ENCODE measurements at places on chromosomes 2 and 18.

DNA sequence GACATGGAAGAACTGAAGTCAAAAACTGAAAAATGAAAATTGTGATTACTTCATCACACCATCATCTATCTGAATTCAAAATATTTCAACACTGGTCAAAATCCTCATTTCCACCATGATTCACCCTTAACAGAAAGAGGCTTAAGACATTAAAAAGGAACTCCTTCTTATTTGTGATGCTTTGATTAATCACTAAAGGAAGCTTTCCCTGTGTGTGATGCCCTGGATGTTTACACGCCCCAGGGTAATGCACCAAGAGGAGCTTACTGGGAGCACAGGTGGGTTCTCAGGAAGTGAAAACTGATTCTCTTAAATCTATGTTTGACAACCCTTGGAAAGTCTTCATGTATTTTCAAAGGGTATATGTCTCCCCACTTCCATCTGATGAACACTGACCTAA is 11.5 kb downstream of the GRB14 start:
- no peak for DNase-seq

DNA sequence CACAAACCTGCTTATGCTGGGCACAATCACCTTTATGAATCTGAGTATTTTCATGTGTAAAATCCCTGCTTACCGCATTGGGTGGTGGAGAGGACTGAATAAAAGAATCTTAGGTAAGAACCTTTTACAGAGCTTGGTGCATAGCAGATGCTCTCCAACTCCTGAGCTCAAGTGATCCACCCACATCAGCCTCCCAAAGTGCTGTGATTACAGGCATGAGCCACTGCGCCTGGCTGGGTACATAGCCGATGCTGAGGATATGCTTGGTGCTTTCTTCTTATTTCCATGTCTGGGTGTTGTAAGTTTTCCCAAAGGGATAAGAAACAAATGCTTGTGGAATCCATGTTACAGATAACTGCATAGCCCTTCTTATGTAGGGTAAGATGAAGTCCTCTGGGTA is 244.3 kb upstream of the PXDN start:
- DNase-seq, result no peak

DNA sequence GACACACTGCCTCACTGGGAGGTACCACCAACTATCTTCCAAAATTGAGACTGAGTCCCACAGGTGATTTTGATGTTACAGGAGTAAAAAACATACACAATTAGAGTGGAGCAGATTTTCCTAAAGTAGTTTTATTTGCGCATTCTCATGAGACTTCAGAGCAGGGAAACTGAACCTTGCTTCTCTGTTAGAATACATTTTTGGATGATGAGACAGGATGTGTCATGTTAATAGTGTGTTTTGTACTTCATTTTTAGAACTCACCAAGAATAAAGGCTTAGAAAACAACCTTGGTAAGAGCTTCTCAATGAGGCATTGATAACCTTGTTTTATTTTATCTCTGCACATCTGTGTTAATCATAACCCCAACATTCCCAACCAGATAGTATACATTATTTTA is 310.2 kb upstream of the GALNT5 start:
- DNase-seq, result no peak

DNA sequence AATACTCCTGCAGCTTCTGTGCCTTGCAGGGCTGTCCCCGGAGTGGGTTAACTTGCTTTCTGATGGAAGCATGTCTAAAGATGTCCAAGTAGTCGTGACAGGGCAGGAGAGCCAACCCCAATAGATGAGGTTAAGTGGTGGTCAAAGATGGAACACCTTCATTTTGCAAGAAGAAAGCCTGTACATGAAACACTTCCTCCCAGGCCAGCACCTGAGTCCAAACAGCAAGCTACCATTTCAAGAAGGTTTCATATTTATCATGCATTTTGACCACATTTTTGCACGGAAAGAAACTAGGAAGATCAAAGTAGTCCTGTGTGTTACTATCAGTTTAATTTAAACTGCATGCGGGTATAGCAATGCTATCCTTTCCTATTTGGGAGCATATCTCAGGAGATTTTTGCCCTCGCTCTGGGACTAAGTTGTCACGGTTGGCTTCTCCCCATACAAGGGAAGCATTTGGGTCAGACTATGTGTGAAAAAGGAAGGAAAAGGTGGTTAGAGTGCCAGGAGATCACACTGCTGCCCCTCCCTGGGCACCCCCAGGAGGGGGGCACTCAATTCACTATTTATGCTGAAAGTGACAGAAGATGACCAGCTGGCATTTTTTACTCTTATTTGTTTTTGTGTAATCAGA is 187.6 kb downstream of the ZNF521 start:
- DNase-seq, result no peak

DNA sequence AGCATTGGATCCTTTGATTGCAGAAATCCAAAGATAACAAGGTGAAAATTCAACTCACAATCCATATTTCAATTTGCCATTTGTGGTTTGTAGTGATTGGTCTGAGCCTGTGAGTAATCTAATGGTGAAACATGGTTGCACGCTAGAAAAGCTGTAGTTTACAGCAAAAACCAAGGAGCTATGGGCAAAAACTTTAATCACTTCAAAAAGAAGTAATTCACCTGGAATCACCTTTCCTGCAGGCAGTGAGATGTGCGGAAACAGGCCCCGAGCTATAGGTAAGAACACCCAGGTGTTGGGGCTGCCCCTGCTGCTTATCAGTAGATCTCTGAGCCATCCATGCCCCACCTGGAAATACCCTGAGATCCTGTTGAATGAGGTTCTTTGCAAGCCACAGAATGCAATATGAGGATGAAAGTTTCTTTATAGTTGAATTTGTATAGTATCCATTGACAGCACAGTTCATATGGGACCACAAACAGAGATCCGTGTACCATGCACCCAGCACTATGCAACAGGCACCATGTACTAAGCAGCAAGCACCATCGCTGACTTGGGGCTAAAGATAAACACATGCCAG is 208.2 kb downstream of the SPP2 start:
- DNase-seq, result peak; percentile 38

GRCh38 chr2:23452853-23453420 is 68.0 kb downstream of the KLHL29 start:
- no peak for DNase-seq

DNA sequence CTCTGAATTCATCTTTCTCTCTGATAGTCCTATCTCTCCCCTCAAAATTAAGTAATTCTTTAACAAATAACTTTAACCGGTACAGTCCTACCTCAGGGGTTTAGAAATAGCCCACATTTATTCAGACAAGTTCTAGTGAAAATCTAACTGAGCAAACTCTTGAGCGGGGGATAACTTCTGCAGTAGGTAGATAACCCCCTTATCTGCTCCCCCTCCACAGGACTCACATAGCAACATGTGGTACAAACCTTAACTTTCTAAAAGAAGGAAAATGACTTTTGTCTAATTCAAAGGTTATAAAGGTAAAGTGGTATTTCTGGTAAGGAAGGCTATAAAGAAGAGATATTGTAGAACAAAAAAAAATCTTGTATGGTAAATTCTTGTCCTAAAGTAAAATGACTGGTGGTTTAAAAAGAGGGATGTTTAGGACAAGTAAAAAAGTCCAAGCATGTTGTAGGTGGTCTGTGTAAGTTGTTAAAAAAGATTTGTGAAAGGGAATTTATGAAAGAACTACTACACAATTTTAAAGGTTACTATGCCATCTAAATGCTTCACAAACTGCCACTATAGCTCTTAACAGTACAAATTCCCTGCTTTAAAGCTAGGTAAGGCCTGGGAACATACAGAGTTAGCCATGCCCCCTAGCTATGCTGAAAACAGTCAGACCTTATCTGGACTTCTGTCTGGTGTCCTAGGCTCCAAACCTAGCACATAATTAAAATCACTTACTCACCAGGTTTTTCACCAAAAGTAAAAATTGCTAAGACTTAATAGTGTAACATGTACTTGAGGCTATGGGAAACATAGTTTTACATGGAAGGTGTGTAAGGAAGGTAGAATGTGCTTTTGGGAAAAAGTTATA is 8.1 kb upstream of the RPIA start:
- no peak for DNase-seq

DNA sequence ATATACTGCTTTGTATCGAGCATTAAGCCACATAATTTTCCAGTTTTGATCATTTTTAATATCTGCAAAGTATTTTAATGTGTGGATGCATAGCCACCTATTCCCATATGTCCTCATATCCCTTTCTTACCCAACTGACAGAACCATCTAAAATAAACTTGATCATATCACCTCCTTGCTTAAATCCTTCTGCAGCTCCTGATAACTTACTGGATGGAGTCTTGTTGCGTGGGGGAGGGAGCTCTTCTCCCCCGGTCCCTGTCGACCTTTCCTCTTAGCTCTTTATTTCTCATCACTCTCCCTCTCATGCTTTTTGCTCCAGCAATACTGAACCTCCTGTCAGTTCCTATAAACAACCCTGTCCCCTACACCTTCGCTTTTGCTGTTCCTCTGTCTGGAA is 18.7 kb downstream of the TMEM178A start:
- no peak for DNase-seq

GRCh38 chr2:210616074-210616473 is 59.7 kb downstream of the CPS1 start:
- DNase-seq, result no peak

DNA sequence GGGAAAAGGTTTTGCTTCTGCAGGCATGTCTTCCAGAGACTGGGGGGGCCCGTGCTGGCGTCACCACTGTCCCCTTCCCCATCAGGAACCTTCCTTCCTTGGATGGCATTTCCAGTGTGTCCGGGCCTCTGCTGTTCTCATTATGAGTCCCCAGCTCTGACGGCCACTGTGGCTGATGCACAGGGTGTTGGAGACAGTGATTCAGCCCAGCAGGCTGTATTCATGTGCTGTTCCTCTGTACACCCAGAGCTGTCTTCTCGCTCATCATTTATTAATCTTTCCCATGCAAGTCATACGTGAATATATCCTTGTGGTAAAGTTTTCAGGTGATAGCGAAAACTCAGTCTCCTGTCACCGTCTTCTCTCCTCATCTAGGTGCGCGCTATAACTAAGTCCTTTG is 57.7 kb downstream of the ASAP2 start:
- DNase-seq, result no peak

DNA sequence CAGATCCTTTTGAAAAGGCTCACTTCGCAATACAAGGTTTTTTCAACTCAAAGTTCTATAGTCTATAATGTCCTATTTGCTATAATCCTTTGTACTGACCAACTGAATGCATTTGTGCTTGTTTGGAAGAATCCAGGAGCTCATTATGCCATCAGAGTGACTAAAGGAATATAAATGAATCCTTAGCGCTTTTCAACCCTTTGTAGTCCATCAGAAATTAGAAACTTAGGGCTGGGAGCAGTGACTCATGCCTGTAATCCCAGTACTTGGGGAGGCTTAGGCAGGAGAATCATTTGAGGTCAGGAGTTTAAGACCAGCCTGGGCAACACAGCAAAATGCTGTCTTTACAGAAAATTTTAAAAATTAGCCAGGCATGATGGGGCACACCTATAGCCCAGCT is 330.2 kb upstream of the CHAC2 start:
- no peak for DNase-seq

DNA sequence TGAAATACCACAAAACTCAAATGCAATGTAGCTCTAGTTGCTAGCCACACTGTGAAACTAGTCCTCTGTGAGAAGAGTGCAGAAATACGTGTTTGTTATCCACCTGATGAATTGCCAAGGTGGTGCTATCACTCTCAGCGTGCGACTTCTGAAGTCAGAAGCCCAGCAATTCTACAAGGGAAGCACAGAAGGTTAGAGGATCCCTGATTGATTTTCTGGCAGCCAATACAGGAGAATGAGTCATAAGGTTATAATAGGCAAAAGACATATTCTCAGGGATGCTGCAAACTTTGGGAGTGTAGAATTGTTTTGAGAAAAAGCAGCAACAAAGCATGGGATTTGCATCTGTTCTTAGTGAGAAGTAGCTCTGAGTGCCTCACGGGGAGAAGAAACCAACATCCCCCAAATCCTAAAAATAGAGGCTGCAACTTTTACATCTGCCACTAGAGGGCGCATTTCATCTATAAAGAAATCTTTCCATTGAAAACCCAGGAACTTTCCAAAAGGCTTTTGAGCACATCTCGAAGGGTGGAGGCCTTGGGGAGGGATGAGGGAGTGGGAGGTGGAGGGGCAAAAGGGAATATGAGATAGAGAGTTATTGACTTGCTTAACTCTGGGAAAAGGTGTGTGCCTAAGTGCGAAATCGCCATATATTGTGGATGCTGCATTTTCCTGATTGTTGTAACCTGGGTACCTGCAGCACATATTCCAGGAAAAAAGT is 78.0 kb downstream of the TMEM182 start:
- DNase-seq, result peak; percentile 24

GRCh38 chr18:25531207-25531606 is 179.2 kb upstream of the ZNF521 start:
- no peak for DNase-seq

DNA sequence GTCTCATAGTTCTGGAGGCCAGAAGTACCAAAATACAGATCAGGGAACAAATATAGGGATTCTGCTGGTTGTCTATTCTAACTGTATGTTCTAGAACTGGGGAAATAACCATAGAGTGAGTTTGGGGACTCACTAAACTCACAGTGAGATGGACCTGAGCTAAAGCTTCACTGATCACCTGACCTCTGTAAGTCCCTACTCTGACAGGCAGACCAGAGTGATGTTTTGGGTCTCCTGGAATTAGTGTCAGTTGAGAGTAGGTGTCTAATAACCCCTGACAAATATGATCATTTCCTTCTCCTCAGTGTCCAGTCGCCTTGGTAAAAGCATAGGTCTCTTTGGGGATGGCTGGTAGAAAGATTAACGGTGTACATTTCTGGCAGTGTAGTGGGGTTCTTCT is 14.2 kb downstream of the PIKFYVE start:
- DNase-seq, result no peak

- no peak for DNase-seq
Measured at GRCh38 chr2:28430377-28430765, 37.7 kb downstream of the FOSL2 start.

- DNase-seq, result peak; percentile 14
Measured at GRCh38 chr18:58225101-58225500, 181.1 kb downstream of the NEDD4L start.

- DNase-seq, result no peak
Measured at GRCh38 chr2:79792090-79792489, 279.2 kb downstream of the CTNNA2 start.

GRCh38 chr2:36482576-36483214 is 115.3 kb downstream of the FEZ2 start:
- peak; percentile 37 for DNase-seq

GRCh38 chr18:5630057-5630899 is 86.5 kb upstream of the EPB41L3 start:
- DNase-seq, result peak; percentile 54

- no peak for DNase-seq
Measured at GRCh38 chr2:119010336-119010735, 68.3 kb downstream of the MARCO start.

- DNase-seq, result no peak
Measured at GRCh38 chr2:128523457-128523856, 204.8 kb upstream of the HS6ST1 start.

DNA sequence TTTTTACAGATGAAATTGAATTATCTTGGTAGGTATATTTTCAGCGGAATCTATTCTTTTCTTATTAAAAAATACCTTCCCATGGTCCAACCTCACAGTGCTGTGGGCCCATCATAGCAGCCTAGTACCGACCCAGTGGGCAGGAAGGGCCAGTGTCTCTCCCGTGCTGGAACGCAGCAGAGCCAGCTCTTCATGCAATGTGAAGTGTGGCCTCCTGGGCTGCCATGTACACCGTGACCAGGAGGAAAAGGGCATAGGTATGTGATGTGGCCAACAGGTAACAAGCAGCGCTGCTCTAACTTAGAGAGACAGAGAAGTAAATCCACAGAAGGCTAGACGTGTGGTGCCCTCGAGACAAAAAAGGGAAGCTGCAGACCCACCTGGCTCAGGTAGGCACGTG is 221.1 kb upstream of the SALL3 start:
- no peak for DNase-seq

GRCh38 chr18:40662898-40663437 is 1292.1 kb upstream of the PIK3C3 start:
- no peak for DNase-seq

Measured in LoVo (cell line).